ENCODE measurements at places on chromosomes 5 and 9.

- DNase-seq: no peak
Measured at GRCh38 chr5:64790210-64790609, 21.5 kb downstream of the CWC27 start.

DNA sequence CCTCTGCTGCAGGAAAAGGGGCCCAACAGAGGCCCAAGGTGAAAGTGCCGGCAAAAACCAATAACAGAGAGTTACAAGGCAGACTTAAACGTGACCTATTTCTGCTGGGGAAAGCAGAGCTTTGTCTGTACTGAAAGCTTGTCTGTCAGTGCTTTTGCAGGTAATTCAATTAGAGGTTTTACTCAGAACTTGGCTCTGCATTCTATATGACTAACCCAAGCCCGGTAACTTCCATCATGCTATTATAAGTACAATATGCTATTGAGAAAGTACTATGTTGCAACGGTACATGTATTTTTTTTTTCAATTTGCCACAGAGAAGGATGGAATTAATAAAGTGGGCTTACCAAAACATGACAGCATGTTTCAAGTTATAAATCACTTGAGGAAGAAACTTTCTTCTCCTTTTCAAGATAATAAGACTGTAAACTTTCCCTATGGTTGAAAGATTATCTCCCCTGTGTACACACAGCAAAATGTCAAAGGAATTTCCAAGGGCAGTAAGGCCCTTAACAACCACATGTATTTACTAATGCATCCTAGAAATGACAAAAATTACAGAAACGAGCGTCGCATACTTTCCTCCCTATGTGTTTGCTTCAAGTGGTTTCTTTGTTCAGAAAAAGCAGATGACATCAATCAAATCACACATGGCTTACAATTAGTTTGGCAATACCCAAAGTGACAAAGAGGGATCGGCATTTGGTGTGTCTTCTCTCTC lies 282.4 kb downstream of the EFNA5 start:
- no peak for DNase-seq

GRCh38 chr5:124952566-124952965 lies 206.1 kb upstream of the ZNF608 start:
- no peak for DNase-seq

GRCh38 chr9:127921557-127922120 lies 4.8 kb upstream of the ST6GALNAC4 start:
- DNase-seq: peak; percentile 72

GRCh38 chr9:27672718-27673117 lies 99.4 kb upstream of the C9orf72 start:
- no peak for DNase-seq

- DNase-seq: no peak
Measured at GRCh38 chr5:167271081-167271480, 1020.4 kb upstream of the WWC1 start.

DNA sequence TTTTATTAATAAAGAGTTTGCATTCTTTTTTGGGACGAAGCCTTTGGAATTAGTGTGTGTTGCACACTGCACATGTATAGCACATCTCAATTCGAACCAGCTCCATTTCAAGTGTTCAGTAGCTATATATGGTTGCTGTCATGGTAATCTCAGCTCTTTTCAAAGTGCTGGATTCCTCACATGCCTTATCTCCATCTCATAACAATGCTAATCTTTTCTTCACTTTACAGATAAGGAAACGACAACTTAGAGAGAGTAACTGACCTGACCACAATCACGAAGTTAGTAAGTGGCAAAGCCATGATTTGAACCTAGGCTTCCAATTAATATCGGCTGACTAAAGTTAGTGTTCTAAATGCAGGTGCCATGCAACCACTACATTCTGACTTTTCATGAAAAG lies 204.8 kb upstream of the RASEF start:
- no peak for DNase-seq

- DNase-seq: no peak
Measured at GRCh38 chr5:54470128-54470527, 14.6 kb downstream of the HSPB3 start.

DNA sequence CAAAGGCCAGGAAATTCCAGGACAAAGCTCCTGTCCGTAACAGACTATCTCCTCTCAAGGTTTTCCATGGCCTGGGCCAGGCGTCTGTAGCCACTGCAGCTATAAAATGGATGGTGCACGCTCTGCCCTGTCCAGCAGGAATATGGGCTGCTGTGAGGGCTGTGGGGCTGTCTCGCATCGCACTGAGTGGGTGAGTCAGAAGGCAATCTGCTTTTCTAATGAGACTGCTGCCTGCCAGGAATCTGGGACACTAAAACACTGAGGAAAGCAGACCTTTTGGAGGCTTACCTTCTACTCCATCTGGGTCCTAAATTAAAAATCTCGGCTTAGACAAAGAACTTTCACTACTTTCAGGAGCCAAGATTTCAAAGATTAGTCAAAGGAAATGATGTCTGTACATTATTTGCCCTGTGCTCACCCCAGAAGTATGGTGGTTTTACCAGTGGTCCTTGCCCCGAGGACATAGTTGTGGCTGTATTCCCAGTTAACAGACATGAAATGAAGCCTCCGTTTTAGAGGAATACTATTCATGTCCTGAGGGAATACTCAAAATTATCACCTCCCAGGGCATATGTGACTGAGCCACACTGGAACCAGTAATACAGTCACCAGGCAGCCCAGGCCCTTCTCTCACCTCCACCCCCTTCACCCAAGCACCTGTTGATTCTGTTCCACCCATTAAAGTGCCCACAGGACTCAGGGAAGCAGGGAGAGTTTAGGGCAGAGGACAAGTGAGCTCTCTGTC lies 56.4 kb downstream of the PFDN1 start:
- no peak for DNase-seq

DNA sequence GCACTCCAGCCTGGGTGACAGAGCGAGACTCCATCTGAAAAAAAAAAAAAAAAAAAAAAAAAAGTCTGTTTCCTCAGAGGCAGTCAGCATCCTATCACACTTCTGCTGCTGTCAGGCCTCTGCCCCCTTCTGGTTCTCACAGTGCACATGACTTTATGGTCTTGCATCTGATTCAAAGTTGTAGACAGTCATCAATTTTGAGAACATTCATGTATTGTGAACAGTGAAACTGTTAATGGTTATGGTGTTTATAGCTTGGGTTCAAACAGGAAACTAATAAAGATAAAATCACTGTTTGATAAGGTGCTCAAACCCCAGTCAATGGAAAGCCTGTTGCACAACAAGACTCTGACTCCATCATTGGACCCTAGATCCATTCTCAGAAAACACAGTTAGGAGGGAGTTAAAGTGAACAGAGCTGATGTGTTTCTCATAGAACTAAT lies 61.4 kb downstream of the FOXD1 start:
- no peak for DNase-seq

- no peak for DNase-seq
Measured at GRCh38 chr5:109324931-109325330, 84.8 kb downstream of the PJA2 start.

DNA sequence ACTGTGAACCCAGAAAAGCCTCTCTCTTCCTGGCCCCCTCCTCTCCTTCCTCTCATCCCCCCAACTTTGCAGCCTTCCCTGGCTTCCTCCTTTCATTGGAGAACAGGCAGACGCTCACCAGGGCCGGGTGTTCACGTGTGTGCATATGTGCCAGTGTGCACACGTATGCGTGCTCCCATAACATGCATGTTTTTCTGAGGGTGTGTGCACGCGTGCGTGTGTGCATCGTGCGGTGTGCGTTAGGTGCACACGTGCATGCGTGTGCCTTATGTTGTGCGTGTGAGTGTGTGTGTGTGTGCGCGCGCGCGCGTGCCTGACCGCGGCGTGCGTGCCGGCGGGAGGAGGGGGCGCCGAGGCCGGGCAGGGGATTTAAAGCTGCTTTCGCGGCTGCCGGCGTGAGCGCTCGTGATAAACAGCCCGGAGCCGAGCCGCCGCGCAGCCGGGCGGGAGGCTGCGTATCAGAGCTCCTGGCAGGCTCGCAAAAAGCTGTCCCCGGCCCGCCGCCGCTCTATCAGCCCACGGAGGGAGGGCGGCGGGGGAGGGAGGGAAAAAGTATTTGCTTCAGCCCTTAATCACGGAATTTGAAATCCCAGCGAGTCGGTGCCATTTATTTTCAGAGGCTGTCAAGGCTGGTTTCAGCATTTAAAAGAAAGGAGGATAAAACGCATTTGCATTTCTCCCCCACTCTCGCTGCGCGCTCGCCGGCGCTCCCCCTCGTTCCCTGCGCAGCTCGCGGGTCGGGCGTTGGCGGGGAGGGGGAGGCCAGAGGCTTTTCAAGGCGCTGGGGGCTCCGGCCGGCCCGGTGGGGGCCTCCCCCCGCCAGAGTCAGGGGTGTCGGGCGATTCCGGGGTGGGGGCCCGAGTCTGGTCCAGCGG lies 183.9 kb downstream of the C9orf50 start:
- no peak for DNase-seq

- DNase-seq: no peak
Measured at GRCh38 chr5:136210259-136210658, 17.3 kb upstream of the SMIM32 start.

- no peak for DNase-seq
Measured at GRCh38 chr9:116269250-116269649, 115.7 kb downstream of the PAPPA start.

- DNase-seq: no peak
Measured at GRCh38 chr9:99385814-99386279, 163.8 kb downstream of the SEC61B start.

DNA sequence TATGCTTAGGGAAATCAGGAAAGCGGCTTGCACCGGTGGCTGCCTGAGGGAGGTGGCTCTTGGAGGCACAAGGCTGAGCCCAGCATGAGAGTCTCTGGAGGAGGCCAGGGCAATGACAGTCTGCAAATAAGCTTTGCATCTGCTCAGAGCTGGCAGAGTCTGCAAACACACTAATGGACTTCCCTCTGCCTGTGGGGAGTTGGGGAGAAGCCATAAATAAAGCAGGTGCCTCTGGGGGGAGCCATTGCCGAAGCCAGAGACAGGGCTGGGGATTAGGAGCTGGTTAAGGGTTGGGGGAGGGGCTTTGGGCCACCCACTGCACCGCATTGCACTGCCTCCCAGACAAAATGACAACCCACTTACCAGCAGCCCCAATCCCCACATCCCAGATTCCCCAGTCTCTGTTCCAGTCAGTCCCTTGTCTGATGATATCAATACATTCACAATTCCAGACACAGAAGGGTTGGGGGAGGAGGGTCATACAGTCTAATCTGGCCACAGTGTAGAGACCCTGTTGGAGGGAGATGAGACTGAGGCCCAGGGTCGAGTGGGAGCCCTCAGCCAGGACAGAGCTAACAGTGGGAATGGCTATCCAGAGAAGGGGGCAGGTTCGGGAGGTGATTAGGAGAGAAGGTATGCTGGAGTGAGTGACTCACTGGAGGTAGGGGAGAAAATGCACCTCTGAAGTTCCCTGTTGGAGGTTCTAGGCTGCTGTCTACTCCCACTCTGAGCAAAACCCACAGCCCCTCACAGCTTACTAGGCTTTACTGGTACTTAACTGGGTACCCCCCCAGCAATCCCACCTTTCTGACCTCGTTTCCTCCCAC lies 53.7 kb downstream of the PAX5 start:
- no peak for DNase-seq

DNA sequence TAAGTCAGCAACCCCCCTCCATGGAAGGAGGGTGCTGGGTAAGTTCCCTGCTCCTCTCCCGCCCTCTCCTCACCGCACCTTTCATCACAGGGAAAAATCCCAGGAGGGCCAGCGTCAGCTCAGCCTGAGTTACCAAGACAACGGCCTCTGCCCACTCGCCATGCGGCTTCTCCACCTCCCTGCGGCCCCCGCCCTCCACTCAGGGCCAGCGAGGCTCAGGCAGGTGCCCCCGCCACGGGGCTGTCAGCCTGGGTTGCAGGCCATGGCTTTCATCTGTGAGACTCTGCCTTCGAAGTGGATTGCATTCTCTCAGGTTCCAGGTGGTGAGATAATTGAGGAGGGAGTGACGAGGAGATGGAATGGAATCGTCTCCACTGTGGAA lies 27.2 kb upstream of the LAMC3 start:
- no peak for DNase-seq

GRCh38 chr5:35030426-35031100 lies 17.2 kb downstream of the AGXT2 start:
- DNase-seq: no peak

- DNase-seq: no peak
Measured at GRCh38 chr5:169748174-169748573, 111.1 kb downstream of the DOCK2 start.

DNA sequence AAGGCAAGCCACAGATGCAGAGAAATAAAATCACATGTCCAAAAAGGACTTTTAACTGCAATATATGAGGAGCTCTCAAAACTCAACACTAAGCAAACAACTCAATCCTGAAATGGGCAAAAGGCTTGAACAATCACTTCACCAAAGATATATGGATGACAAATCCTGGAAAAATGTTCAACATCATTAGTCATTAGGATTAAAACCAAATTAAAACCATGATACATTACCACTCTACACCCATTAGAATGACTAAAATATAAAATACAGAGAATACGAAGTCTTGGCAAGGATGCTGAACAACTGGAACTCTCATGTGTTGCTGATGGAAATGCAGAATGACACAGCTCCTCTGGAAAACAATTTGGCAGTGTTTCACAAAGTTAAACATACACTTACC lies 277.4 kb downstream of the TLE1 start:
- DNase-seq: no peak

GRCh38 chr5:148998174-148998797 lies 64.6 kb downstream of the SH3TC2 start:
- DNase-seq: no peak

DNA sequence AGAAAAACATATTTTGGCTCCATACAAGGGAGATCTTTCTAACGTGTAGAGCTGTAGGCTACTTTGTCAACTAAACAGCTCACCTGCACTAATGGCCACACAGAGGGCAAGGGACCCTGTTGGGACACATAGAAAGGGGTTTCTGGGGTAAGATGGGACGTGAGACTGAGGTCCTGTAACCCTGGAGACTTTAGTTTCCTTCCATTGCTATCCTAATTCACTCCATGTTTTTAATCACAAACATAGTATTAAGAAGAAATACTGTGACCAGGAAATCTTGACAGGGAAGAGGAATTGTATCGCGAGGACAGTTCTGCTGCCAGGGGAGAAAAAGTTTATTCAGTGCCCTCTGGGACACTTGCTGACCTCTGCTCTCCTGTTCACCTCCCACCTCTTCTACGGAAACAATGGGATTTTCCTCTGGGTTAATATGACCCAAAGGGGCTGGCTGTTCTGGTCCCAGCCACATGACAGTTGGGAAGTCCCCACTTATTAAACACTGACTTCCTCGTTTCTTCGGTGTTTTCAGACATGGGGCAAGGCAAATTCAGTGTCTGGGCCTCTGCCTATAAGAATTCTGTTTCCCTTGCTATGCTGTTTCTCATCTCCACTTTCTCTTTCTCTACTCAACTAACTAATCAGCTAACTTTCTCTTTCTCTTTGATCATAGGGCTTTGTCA lies 106.9 kb upstream of the SEMA6A start:
- no peak for DNase-seq

DNA sequence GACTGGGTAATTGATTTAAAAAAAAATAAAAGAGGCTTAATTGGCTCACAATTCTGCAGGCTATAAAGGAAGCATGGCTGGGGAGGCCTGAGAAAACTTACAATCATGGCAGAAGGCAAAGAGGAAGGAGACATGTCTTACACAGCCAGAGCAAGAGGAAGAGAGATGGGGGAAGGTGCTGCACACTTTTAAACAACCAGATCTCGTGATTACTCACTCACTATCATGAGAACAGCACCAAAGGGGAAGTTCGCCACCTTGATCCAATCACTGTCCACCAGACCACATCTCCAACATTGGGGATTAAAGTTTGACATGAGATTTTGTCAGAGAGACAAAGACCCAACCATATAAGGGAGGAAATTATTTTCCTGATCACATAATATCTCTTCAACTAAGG lies 138.8 kb upstream of the NR4A3 start:
- no peak for DNase-seq

GRCh38 chr5:80998590-80998979 lies 38.4 kb downstream of the RASGRF2 start:
- DNase-seq: no peak
